ENCODE measurements at places on chromosomes 5 and 9. TPM values are rescaled to one million over a fixed set of nuclear protein-coding genes. Genes with fewer than 3 reads are reported as not detected.

GRCh38 chr5:169410996-169411783, 110.3 kb upstream of the SLIT3 start:
- DNase-seq, result no peak

- no peak for DNase-seq
Measured at GRCh38 chr5:135213466-135214239, 179.6 kb upstream of the PITX1 start.

DNA sequence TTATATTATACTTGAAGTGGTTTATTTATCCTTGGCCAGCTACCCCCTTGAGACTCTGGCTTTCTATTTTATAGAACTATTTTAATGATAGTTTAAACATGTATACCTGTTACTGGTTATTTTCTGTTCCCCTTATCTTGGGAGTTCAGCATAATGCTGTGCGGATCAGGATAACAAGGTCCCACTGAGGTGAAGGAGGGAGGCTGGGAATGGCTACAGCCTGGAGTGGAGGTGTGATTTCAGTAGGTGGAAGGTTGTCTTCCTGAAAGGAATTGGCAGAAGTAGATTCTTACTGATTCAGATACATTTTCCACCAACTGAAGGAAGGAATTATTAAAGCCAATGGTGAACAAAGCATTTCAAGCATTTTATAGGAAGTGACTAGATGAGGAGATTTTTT, 38.9 kb downstream of the PAM start:
- DNase-seq, result no peak

DNA sequence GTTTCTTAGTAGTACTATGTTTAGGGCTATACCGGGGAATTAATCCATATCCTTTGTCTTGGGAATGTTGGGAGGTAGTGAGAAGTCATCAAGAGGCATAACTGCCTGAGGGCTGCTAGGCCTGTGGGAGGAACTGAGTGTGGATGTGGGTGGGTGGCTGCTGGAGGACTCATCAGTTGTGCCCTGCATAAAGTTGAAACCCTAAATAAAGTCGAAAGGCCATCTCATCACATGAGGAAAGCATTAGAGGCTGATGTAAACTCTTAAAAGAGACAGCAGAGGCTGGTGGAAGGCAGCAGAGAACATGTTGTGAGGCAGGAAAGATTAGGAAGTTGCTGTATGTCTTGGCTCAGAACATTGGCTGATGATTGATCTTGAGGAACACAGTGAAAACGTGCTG, 143.8 kb downstream of the MAST4 start:
- DNase-seq, result no peak

- no peak for DNase-seq
Measured at GRCh38 chr5:117072439-117072838, 497.8 kb upstream of the SEMA6A start.

CEMIP2 gene
- 122 TPM for total RNA-seq

DNA sequence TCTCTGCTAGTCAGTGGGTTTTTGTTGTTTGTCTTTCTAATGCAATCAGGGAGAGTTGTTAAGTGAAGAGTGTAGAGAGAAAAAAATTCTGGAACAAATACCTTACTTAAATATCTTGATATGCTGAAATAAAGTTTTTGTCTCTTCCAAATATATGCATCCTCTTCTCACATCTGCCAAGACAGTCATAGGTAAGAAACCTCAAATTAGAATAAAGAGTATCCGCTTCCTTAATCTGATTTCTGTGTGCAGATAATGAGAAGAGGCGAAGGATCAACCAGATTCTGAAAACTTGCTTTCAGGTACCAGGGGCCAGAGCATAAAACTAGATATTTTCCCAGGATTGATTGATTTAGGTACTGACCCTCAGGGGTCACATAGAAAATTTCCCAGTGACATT, 11.3 kb upstream of the IL6ST start:
- no peak for DNase-seq

ABCA2 gene
- total RNA-seq, result 60.0 TPM

- no peak for DNase-seq
Measured at GRCh38 chr5:95398989-95399388, 7.8 kb downstream of the FAM81B start.

- DNase-seq, result no peak
Measured at GRCh38 chr5:119343766-119344165, 12.1 kb upstream of the TNFAIP8 start.

DNA sequence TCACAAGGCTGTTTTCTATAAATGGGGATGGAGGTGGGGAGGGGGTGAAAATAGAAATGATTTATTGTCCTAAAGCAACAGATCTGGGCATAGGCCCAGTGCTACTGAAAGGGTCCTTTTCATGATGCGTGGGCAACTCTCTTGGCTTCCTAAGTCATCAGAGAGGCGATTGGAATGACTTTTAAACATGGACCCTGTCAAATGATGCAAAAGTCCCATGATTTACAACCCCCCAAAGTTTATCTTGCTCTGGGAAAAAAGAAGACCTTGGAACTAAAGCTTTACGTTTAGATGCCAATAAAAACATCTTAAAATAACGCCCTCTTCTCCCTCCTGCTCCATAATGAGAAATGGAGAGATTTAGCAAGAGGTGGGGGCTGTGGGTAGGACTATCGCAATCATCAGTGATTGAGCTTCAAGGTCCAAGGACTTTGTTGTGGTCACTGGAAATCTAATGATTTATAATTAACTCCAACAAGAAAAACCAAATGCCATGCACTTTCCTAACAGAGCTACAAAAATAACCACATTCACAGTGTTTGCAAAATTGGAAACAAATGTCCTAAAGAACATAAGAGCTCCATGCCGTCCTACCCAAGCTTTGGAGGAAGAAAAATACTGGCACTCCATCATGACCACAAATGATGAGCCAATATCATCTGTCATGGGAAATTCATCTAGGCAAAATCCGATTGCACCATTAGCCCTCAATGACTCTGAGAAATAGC, 167.5 kb upstream of the CLINT1 start:
- no peak for DNase-seq

PCDHB15 gene
- total RNA-seq, result 8.7 TPM

DNA sequence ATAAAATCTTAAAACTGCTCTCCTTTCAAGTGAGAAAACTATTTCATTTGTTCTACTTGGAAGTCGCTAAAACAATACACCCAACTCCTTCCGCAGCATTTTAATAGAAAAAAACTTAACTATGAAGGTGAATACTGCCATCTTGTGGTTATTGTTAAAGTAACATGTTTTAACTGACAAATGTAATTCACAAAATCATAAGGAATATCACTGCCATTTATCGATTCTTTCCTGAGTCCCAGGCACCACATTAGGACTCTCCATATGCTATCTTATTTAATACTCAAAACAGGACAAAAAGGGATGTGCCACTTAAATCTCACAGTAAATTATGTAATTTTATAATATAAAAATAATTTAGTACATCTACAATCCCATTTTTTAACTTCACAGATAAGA, 130.5 kb upstream of the ITGA1 start:
- DNase-seq, result no peak

RLN2 gene
- not detected for total RNA-seq

GRCh38 chr9:124544535-124544934, 37.3 kb upstream of the NR5A1 start:
- no peak for DNase-seq

GRCh38 chr9:76525196-76525595, 66.2 kb downstream of the GCNT1 start:
- DNase-seq, result no peak

DNA sequence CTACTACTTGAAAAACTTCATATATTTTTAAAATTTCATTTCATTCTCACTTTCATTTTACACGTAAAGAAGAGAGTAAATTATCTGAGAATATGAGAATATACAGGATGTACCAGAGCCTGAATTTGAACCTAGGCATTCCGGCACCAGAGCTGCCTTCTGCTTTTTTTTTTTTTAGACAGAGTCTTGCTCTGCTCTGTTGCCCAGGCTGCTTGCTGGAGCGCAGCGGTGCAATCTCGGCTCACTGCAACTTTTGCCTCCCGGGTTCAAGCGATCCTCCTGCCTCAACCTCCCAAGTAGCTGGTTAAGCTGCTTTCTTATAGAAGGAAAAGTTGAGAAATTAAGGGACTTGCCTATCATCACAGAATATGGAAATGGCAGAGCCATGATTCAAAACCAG, 540.1 kb downstream of the EBF1 start:
- no peak for DNase-seq
